ENCODE measurements at places on chromosomes 2 and 18.
A peak's percentile ranks its signal among the peaks of the same experiment; 100 is the strongest.

GRCh38 chr2:69201259-69201658, 185.8 kb downstream of the GFPT1 start:
- DNase-seq = no peak

DNA sequence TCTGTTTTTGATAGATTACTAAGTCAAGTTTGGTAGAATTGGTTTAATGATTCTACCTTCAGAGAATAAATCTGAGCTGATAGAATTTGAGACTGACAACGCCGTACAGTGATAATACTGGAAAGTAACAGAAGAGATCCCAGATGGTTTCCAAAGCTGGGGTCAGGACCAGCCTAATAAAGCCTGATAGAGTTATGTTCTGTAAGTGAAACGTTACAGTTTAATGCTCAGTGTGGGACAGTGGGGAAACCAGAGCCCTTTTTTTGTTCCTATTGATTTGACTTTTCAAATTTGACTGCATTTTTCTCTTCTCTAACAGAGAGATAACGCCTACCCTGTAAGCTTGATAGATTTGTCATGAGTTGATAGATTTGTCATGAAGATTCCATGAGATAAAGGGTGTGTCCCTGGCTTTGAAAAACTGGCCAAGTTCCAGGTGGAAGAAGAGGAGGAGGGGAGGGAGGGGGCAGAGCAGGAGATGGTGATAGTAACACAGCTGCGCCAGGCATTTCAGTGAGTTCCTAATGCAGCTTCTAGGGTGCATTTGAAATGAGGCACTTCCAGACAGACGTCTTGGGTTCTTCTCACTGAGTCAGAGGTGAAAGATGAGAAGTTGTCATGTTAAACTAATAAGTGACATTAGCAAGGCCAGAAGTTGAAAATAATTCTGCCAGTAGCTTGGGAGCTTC, 65.1 kb downstream of the CERS6 start:
- no peak for DNase-seq

GRCh38 chr2:70511971-70512729, 41.5 kb downstream of the TGFA start:
- no peak for DNase-seq

DNA sequence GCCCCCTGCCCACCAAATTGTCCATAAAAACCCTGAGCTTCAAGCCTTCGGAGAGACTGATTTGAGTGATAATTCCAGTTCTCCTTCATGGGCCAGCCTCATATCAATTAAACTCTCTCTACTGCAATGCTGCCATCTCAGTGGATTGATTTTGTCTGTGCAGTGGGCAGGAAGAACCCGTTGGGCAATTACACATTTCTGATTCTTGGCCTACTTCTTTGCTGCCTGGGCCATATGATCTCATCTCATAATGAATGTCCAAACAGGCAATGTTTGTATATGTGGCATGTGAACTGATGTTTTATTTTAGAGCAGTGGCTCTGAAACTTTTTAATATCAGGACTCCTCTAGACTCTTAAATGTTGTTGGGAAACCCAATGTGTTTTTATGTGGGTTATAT, 101.2 kb upstream of the SLC38A11 start:
- no peak for DNase-seq

DNA sequence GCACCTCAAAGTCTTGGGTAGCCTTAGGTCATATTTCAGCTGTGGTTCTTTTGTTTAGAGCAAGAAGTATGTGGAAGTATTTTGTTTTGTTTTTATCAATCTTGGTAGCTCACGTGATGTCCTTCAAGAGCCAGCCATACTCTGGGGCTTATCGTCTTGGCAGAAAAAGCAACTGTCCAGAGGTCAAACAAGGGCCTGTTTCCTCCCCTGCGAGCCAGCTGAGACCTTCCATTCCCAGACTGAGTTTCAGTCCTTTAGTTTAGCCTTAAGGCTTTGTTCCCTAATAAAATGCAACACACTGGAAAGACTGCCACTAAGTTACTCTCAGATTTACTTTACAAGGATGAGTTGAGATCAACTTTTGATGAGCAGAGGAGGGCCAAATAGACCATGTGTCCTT, 63.5 kb downstream of the TXNL1 start:
- no peak for DNase-seq

- DNase-seq = peak; percentile 66
Measured at GRCh38 chr2:191245869-191246531, 796 bp downstream of the MYO1B start.

- no peak for DNase-seq
Measured at GRCh38 chr2:54952425-54952824, 97.8 kb downstream of the RTN4 start.

GRCh38 chr18:8426401-8426800, 182.8 kb upstream of the RAB12 start:
- DNase-seq = no peak

GRCh38 chr2:200852605-200853004, 11.9 kb downstream of the CLK1 start:
- no peak for DNase-seq

- DNase-seq = no peak
Measured at GRCh38 chr2:172282944-172283343, 144.4 kb upstream of the ITGA6 start.

- DNase-seq = no peak
Measured at GRCh38 chr18:49227441-49228165, 232.8 kb downstream of the DYM start.

DNA sequence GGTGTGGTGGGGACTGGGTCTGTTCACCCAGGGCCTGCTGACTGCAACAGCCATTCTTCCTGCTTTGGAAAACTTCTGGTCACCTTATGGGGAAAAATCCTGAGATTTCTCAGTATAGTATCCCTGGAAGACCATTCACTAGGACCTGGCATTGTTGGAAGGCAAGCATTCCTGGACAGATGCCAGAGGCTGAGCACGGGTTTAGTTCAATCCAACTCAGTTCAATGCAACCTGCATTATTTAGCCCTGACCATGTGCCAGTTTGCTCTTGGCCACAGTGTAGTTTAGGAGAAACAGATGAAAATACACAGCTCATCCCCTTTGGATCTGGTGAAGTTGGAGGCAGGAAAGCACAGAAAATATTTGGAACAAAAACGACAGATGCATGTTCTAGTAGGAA, 95.9 kb downstream of the LPIN1 start:
- no peak for DNase-seq

GRCh38 chr2:80329491-80329890, 24.9 kb upstream of the LRRTM1 start:
- no peak for DNase-seq

DNA sequence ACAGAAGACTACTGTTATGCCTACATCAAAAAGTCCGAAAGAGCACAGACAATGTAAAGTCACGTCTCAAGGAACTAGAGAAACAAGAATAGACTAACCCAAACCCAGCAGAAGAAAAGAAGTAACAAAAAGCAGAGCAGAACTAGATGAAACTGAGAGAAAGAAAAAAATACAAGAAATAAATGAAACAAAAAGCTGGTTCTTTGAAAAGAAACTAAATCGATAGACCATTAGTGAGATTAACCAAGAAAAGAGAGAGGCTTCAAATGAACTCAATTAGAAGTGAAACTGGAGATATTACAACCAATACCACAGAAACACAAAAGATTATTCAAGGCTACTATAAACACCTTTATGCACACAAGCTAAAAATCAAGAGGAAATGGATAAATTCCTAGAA, 271.8 kb downstream of the MBD2 start:
- no peak for DNase-seq

DNA sequence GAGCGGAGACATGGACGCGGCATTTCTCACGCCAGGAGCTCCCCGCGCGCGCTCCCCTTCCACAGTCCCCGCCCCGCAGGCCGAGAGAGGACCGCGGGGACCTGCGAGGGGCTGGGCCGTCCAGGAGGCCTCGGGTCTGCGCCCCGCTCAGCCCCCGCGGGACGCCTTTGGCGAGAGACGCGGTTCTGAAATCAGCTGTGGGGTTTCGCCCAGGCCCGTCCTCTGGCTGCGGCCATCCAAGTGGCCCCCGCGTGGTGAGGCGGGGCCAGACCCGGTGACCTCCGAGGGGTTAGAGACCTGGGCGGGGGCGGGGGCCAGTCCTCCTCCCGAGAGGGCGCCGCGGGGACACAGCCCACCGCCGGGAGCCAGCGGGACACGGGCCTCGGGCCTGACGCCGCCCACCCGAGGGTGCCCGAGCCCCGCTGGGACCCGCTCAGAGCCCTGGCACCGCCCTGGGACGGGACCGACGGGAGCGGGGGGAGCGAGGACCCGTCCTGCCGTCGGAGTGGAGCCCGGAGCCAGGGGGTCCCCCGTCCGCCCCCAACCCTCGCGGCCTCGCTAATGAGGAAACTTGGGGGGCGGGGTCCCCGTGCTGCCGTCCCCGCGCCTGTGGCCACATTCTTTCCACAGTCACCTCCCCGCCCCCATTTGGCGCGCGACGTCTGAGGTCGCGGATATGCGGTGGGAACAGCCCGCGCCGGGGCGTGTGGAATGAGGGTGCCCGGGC, 6.1 kb upstream of the SALL3 start:
- DNase-seq = no peak

DNA sequence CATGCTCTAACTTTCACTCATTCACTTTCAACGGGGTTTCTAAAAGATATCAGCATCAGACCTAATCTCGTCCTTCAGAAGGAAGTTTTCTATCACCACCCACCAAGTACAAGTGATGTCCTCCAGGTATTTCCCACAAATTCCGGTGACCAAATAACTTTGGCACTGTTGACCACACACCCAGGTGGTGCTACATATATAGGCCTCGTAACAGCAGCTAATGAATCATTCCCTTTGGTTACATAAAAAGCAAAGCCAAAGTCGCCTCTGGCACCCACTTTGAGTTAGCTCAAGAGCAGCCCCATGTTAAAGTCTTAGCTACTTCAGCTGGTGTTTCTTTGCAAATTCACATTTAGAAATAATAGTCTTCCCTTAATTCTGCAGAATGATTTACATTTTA, 138.2 kb upstream of the OSR1 start:
- DNase-seq = no peak

Data from omental fat pad (tissue), 4 donors.